ENCODE measurements at places on chromosomes 4 and X. TPM values are rescaled to one million over a fixed set of nuclear protein-coding genes. Genes with fewer than 3 reads are reported as not detected.

- DNase-seq: peak; percentile 29
These were observed 40.6 kb downstream of the FAM149A start for GRCh38 chr4:186144946-186145569.

GRCh38 chr4:77938560-77938959 is 75.9 kb downstream of the MRPL1 start:
- no peak for DNase-seq

DNA sequence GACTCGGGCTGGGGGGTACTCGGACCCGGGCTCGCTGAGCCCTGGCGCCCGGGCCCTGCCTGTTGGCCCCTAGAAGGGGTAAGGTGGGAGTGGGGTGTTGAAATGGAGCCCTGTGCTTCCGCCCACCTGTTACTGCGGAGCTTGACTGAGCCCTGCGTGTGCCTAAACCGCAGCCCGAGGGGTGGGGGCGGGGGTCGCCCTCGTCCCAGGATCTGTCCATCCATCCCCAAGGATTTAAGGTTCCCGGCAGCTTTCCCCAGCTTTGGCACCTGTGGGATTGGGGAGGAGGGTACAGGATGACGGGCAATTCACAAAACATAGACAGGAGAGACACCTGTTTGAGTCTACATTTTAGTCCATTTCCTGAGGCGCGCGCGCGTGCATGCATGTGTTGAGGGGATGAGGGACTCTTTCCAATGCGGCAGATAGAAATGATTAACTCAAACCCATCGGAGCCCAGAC is 779 bp downstream of the GABRQ start:
- no peak for DNase-seq

DNA sequence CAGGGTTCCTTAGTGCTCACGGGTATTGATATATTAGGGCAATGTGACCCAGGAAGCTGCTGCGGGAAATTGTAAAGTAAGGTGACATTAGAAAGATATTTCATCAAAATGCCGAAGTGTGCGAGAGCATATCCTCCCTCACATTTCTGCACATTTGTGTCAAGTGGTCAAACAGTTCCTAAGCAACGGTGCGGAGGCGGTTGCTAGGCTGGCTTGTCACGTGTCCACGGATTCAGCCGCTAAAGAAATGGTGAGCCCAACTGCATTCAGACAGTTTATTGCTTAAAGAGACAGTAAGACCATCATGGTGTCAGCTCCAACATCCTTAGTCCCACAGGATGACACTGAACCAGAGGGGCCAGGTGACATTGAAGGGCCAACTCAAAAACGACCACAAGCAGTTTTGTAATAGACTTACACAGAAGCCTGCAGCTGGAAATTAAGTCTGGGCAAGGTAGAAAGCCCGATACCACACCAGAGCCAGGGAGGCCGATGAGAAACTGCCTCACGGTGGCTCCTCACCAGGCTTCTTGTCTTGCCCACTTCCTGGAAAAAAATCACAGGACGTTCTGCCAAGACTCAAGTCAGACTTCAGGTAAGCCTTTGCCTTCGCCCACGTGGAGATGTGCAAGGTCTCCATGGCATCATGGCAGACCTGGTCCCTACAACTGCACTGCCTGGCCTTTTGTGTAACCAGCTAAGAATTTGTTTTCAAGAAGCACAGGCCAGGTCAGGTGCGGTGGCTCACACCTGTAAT is 50.4 kb downstream of the USP11 start:
- peak; percentile 66 for DNase-seq

DNA sequence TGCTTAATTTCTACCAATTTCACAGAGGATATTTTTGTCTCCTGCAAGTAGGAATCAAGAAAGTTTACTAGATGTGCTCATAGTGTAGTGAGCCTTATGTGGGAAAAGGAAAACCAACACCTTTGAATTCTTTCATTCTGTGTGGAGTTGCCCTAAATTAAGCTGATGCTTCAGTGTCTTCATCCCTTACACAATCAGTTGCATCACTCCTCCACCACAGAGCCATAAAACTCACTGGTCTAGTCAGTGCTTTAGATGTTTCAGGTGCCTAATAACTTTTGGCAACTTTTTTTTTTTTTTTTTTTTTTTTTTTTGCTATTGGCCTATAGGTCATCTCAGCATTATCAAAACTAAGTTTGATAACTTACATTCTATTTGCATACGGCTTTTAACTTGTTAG is 41.5 kb downstream of the HHIP start:
- no peak for DNase-seq

GRCh38 chr4:6308899-6309643 is 39.4 kb downstream of the WFS1 start:
- DNase-seq: no peak

DNA sequence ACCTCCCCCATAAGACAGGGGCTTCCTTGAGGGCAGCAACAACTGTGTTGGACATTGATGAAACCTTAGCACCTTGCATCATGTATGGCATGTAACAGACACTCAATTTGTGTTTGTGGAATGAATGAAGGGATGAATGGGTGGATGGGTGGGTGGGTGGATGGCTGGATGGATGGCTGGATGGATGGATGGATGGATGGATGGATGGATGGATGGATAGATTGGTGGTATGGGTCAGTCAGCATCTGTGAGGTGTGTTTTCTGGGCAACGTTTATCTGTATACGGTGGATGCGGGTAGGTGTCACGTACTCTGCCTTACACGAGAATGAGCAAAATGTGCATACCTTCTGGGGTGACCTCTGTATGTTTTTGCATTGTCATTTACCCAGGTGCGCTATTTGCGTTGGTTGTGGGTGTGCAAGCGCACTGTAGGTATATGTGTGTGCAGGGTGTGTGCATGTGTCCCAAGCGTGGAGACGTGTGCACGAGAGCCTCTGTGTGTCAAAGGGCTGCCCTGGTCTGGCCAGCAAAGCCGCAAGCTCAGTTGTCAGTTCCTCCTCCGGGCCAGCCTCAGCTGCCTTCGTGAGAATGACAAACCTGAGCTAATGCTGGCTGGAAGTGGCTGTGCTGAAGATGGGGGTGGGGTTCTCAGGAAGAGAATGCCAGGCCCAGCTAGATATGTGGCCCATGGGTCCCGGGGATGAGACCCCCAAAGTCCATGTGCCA is 26.5 kb downstream of the ELF4 start:
- no peak for DNase-seq

DNA sequence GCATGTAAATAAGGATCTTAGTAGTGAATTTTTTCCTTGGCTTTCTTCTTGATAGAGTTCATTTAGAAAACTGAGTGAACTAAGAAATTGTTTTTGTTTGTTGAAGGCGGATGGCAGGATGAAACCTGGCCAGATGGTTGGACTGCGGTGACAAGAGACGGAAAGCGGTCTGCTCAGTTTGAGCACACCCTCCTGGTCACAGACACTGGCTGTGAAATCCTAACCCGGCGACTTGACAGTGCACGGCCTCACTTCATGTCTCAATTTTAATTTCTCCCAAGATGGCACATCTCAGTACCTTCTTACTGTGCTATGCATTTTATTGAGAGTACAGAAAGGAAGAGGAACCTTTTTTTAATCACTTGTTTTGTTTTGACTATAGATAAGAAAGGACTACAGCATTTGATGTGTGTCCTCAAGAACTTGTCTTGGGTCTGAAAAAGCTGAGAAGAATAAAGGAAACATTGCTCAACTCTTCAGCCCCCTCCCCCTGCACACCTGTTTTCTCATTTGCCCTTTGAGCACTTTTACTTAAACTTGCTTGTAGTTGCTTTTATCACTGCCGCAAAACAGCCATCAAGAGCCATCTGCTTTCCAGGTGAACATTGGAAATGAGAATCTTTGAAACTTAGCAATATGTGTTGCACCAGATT is 27.4 kb downstream of the ADH5 start:
- DNase-seq: no peak

DNA sequence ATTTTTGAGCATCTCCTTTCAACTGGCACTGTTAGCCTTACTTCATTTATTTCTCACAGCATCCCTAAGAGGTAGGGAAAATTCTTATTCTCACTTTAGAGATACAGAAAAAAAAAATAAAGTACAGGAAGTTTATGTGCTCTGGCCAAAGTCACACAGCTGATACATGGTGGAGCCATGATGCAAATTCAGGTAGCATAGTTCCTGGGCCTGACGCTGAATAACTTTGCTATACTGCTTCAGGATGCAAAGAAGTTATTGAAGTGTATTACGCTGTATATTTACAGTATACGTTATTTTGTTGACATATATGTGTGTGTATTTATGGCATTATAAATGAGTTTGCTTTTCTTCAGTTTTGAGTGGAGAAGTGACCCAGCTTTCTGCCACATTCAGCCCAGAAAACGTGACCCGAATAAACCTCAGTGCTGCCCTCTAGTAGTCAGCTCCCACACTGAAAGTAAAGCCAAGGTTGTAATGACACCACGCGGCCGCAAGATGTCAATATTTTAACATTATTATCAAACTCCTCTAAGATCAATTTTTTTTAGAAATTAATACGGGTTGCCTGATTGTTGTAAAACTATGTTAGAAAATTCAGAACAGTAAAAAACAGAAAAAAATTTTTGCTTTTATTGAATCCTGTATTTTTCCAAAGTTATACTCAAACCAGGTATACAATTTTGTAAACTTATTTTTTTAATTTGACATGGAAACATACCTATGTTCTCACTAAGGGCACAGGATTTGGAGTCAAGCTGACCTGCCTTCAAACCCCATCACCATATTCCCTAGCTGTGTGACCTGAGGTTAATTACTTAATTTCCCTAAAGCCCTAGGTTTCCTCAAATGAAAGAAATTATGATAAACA is 3.8 kb upstream of the GUCY2F start:
- peak; percentile 44 for DNase-seq

DNA sequence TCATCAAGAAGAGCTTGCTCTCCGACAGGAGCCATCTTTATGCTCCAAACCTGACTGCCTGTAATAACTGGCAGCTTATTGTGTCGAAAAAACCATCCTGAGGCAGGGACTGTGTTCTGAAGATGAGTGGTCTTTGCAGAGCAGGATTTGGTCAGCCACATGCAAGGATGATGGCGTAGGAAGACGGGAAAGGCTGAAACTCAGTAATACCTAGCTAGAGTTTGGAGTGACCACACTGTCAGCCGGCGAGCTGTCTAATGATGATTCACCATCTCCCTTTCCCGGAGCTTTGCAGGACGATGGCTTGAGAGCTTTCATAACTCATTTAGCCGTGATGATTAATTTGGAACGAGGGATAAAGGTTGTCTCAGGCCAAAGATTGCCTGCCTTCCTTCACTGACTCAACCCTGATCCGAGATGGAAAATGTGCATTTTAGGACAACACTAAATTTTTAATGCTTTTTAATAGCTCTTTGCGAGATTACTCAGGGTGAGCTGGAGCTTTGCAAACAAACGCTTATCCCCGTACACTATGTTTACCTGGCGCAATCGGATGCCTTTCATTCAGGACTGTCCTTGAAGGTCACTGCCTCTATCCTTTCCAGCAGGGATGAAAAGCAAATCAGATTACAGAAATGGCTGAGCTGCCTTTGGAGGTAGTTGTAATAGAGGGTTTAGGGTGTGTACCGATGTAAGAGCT is 288.5 kb downstream of the ASMT start:
- DNase-seq: peak; percentile 92

- no peak for DNase-seq
These were observed 324 bp upstream of the MSN start for GRCh38 chrX:65667157-65667502.

GRCh38 chr4:57442831-57443291 is 332.7 kb upstream of the IGFBP7 start:
- DNase-seq: peak; percentile 26

DNA sequence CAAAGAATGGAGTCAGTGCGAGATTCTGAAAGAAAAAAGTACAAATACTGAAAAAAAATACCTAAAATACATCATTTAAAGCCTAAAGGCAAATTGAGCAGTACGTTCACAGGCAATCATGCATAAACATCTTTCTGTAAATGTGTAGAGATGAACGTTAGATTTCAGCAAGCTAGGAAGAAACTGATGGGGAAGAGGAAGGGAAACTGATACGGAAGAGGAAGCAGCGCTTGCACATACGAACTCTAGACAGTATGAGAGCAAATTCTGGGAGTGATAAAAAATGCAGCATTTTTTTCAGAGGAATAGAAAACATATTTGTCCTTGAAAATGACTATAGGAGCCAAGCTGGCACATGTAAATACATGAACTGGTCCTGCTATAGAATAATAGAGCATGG is 9.4 kb downstream of the ANKRD50 start:
- no peak for DNase-seq

DNA sequence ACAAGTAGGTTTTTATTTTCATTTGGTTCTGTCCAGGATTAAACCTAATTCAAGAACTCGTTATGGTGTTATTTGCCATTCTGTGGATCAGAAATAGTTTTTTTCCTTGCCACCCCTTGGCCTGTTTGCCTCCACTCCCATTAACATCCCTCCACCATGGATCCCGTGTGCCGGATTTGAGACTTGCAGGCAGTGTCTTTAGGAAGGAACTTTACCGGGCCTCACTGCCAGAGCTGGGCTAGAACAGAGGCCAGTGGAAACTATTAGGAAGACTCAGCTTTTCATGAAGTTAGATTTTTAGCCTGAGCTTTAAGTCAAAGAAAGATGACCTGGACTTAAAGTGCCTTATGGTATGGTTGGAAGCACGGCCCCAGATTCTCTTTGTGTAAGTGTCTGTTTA is 2.4 kb downstream of the KLHL2 start:
- DNase-seq: no peak

DNA sequence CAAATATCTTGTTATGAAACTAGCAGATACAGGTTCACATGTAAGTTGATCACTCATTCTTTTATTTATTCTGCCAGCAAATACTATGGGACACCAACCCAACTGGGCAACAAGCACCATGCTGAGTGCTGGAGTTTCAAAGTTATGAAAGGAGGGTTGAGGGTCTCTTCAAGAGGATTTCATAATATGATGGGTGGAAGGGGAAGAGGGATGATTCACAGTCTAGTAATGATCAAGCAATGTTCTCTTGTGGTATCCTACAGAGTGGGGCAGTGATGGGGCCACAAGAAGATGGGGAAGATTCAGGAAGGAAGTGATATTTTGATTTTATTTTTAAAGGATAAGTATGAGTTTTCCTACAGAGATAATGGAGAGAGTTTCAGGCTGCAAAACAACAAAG is 46.2 kb upstream of the TXK start:
- DNase-seq: no peak

DNA sequence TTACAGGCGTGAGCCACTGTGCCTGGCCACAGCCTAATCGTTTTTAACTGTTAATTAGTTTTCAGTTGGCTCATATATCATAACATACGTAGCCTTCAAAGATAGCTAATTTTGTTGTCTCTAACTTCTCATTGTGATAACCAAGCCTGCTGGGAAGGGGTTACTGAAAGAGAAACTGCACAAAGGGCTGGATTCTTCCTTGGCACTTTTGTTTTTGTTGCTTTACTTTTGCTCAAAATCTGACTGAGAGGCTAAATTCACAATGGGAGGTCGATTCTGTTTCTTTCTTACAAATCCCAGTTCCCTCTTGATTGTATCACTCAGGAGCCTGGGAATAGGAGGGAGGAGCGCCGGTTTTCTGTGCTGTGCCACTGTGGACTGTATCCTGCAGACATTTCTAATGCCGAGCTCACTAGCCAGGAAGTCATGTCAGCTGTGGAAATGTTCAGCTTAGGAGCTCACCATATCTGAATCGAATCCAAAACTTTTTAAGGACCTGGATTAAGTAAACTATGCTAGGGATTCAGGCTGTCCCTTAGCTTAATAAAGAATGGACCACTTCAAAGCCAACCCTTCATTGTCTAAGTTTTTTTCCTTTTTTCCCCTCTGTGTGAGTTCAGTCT is 120.5 kb upstream of the FAT1 start:
- peak; percentile 68 for DNase-seq

GRCh38 chr4:94256828-94257227 is 49.2 kb downstream of the SMARCAD1 start:
- DNase-seq: peak; percentile 2

- DNase-seq: no peak
These were observed 27.4 kb downstream of the CCNQ start for GRCh38 chrX:153571534-153571908.

IL1RAPL1 gene
- 4.3 TPM for total RNA-seq

HTATSF1 gene
- 38.6 TPM for total RNA-seq

NIPAL1 gene
- total RNA-seq: 1.5 TPM

RPS6KA6 gene
- total RNA-seq: not detected

COQ2 gene
- 22.5 TPM for total RNA-seq
